8988T (cell line): ENCODE measurements at places on chromosomes 1 and 21.

DNA sequence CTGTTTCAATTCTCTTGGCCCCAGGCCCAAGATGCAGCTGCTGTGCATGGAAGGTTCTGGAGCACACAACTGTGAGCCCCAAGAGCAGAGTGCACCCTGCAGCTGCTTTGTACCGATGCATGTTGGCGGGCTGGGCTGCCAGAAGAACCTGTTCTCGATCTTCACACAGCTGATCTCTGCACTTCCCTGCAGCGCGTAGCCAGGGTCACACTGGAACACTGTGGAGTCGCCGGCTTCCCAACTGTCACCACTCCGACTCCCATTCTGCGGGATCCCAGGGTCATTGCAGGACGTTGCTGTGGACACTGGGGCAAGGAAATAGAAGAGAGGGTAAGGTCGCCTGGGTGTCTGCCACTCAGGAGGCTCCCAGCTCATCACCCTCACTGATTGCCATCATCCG lies 185.4 kb downstream of the ZSCAN20 start:
- DNase-seq = no peak

DNA sequence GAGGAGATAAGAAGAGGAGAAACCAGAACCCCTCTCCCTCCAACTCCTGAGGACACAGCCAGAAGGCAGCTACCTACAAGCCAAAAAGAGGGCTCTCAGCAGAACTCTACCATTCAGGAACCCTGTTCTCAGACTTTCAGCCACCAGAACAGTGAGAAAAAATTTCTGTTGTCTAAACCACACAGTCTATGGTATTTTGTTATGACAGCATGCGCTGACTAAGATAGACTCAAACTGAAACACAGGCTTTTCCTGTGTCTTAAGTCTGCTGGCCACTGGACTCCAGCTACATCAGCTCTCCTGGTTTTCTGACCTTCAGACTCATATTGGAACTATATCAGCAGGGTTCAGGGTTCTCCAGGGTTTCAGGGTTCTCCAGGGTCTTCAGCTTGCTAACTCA lies 126.5 kb upstream of the TNFSF4 start:
- DNase-seq = no peak

DNA sequence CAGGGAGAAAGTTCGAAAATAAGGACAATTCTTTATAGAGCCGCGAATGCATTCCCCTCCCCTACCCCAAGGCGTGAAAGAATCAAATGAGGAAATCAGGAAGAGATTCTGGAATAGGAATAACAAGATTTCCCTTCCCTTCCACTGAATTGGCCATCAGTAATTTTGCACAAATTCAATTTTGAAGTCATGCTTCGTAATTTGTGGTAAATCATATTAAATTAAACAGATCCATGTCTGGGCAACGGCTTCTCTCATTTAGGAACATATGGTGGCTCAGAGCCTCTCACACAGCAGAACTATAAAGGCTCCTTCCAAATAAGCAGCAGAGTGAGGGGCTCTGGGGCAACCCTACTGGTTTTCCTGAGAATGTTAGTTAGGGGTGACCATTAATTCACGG lies 152.9 kb downstream of the CLIC6 start:
- DNase-seq = no peak

DNA sequence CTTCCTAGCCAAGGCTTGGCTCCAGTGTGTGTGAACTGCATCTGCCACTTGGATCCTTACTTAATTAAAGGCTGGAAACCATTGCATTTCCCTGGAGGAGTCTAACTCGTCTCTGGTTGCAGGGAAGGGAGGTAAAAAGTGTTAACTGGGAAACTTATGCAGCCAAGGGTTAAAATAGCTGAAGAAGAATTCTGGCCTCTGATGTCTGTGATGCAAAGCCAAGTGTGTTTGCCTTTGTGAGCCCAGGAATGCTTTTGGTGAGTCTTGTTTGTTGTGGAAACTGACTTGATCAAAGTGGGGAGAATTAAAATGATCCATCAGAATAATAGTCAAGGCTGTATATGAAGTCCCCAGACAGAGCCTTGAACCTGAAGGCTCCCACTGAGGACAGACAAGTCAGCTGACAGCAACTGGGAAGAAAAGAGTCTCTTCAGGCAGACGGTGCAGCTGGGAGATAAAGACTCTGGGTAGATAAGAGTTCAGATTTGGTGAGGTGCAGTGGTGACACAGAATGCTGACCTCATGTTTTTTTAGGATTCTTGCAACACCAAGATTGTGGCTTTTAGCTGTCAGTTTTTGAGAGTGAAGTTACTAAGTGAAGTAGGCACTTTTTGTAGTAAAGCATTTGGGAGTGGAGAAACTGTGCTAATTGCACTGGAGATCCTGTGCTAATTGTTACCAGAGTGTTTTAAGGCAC lies 59.5 kb upstream of the WLS start:
- no peak for DNase-seq
